ENCODE measurements at places on chromosomes 4 and X.

DNA sequence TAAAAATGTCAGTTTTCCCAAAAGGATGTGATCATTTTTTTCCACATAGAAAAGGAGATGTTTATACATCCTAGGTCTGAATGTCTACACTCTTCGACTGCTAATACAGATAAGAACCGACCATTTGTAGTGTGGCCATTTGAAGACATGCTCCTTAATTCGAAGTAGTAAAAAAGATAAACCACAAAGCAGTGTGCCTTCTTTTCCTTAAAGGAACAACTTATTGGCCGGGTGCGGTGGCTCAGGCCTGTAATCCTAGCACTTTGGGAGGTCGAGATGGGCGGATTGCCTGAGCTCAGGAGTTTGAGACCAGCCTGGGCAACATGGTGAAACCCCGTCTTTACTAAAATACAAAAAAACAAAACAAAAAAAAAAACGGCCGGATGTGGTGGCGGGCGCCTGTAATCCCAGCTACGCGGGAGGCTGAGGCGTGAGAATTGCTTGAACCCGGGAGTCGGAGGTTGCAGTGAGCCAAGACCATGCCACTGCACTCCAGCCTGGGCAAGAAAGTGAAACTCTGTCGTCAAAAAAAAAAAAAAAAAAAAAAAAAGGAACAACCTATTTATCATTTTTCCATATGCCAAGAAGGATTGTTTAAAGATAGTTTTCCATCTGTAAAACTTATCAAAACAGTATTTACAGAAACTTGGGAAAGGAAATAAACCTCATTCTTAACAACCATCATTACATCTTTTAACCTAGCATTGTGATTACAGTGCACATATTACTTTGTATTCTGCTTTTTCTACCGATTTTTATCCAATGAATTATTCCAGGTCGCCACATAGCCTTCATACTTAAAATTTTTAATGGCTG lies 2.6 kb downstream of the INTS6L start:
- no peak for DNase-seq

- no peak for DNase-seq
These were observed 224.9 kb downstream of the TEX13A start for GRCh38 chrX:104995546-104995945.

DNA sequence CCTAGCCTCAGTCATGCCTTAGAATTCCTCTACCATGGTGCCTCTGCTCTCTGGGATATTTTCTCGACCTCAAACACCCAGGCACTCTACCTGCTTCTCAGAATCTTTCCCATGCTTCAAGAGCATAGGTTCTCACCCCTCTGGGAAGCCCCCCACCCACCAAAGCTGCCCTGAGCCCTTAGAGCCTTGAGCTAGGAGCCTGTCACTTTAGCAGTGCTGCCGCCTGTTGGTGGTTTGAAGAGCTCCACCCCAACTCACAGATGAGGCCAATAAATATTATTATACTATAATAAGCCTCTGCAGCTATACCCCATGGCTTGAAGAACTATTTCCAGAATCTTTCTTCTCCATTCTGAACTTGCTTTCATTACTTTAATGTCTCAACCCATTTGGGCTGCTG lies 109.7 kb downstream of the RTL5 start:
- no peak for DNase-seq

GRCh38 chr4:54660591-54660990 lies 2.8 kb downstream of the KIT start:
- no peak for DNase-seq

DNA sequence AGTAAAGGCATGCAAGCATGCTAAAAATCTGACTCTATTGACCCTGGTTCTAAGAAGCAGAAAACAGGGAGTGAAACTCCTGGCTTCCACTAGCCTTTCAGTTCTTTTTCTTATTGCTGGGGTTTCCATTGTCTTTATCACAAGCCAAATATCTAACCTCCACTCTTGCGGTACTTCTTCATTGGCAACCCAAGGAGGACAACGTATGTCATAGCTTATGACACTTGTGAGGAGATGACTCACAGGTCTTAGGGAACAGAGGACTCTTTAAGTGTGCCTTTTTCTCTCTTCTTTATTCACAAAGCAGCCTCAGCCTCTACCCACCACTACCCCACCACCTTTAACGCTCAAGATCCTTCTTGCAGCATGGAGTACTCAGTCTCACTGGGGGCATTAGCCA lies 124.2 kb downstream of the GUCY2F start:
- DNase-seq = no peak

DNA sequence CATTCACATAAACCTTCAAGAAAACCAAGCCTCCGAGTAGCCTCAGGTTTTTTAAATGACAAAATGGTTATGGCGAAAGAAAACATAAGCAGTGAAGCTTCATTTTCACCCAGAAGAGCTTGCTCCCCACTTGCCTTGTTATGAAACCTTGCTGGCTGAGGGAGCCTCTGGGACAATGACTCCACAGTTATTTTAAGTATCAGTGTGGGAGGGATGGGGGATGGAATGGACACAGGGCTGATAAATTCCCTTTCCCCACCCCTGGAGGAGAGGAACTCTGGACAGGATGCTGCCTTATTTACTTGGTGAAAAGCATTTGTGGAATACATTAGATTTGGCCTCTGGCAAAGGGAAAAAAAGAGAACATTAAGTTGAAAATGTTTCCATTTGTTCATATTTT lies 220.7 kb upstream of the CNKSR2 start:
- no peak for DNase-seq

DNA sequence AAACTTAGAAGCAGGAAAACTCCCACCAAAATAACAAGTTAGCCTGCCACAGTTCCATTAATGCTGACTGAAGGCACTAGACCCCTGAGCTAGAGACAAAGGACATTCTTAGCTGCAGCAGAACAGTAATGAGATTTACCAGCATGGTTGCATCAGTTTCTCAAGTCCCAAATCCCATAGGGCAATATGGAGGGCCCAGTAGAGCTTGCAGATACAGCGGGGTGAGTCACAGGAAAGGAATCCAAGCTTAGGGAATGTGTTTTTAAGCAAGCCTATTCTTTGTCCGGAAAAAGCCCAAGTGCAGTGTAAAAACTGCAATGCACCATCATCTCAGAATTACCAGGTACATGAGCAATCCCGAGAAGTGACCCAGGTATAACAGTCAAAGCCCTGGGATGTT lies 51.3 kb upstream of the EXOC1L start:
- DNase-seq = no peak

- DNase-seq = no peak
These were observed 308.9 kb downstream of the ARHGAP24 start for GRCh38 chr4:85783900-85784299.

DNA sequence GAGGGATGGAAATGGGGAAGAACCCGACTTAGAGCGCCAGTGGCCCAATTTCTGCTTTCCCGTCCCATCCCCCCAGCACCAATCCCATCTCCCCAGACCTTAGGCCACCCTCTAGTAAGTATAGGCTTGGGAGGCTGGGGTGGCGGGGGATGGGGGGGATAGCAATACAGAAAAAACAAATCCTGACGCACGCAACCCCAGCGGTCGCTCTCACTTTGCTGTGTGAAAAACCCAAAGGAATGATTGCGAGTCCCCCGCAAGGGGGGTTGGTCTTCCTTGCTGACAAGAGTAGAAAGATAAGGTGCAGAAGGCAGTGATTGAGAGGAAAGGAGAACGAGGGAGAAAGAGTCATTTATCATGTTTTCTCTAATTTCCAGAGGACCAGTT lies 863 bp downstream of the CPE start:
- no peak for DNase-seq

- no peak for DNase-seq
These were observed 571.1 kb downstream of the PCDH7 start for GRCh38 chr4:31291238-31291637.

GRCh38 chr4:111689214-111689613 lies 456.0 kb upstream of the FAM241A start:
- DNase-seq = no peak

DNA sequence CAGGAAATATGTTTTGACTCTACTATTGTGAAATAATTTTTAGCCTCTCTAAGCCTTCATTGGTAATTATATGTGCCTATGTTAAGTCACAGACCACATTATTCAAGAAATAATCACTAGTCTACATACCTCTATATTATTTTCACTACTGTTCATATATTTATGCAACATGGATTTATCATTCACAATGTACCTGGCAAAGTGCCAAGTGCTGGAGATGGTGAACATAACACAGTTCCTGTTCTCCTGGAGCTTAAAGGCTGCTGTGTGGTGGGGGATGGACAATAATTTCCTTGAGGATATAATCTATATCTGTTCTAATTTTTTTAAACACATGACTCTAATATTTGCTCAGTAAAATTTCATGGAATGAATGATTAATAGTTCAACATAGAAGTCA lies 527.7 kb upstream of the CXorf51A start:
- DNase-seq = no peak

DNA sequence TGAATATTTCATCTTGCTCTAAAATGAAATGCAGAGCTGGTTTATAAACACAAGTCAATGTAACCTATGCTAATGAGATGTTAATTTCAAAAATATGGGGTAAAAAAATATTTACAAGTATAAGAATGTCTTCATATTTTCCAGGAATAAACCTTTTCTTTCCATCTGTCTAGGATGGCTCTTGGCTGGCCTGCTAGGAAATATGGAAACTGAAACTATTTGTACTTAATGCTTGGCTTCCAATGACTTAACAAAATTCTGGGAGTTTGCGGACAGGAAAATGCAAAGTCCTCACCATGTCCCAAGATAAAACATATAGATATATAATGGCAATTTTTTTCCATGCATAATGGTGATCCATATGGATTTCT lies 168.1 kb downstream of the SCFD2 start:
- no peak for DNase-seq

- DNase-seq = no peak
These were observed 9.2 kb downstream of the PLK4 start for GRCh38 chr4:127889903-127890302.

- no peak for DNase-seq
These were observed 105.9 kb upstream of the ADRA2C start for GRCh38 chr4:3660086-3660927.

DNA sequence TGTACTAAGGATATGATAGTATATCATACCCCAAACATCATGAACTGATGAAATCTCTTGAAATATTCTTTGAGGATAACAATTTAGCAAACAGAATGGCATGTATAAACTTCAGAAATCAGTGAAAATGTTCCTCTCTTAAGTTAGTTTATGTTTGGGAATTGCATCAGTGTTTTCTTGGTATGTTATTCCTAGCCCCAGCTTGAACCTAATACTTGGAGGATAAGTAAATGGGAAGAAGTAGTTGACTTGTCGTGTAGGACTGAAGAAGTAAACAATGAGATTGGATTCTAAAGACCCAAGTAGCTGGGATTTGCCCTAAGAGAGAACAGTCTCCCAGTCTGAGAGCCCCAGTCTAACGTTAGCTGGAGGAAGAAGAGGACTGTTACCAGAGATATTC lies 355.7 kb downstream of the GALNTL6 start:
- DNase-seq = no peak

DNA sequence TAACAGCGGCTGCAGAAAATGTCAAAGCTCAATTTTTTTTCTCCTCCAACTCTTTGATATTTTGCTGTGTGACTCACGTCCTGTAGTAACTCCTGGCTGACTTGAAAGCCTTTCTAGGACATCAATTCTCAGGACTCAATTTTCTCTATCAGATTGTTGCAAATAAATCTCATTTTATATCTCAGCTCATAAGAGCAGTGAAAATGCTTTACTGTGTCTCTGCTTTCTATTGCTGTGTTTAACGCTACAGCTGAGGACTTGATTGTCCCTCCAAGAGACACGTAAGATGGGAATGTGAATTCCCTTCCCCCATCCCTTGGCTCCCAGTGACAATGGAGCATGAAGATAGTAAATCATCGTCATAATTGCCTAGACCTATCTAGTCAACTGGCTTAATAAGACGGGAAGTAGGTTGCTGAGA lies 20.5 kb upstream of the CBR4 start:
- no peak for DNase-seq

GRCh38 chrX:30570505-30570904 lies 7.1 kb downstream of the TASL start:
- DNase-seq = no peak

GRCh38 chr4:54669831-54670230 lies 12.1 kb downstream of the KIT start:
- no peak for DNase-seq

- no peak for DNase-seq
These were observed 71.7 kb downstream of the CPZ start for GRCh38 chr4:8664031-8664805.

DNA sequence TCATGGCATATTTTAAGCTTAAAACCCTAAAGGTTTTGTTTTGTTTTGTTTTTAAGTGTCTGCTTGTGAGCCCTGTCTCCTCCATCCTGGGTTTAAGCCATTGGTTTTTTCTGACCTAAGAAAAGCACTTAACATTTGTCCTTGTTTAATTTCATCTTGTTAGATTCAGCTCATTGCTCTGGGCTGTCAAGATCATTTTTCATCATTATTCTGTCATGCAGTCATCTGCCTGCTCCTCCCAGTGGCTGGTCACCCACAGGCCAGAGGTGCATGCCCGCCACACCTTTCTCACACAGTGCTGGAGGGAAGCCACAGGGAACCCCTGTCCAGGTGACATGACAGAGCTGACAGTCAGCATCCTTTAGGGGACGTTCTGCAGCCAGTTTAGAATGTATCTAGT lies 11.7 kb upstream of the REELD1 start:
- no peak for DNase-seq

DNA sequence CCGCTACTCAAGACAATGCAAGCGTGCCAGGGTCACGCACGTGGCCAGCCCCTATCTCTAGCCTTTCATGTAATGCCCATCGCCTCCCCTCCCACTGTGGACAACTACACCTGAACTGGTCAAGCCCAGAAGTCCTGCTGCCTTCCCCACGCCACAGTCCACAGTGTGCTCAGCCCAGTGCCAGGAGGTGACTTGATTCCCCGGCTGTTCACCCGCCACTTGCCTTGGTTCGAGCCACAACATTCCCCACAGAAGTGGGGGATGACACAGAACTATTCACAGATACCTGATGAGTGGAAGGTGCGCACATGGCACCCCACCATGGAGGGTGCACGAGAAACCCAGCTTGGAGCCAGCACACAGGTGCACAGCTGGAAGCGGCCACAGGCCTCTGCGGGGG lies 6.8 kb downstream of the ARHGAP4 start:
- no peak for DNase-seq

Data from PC-9 (cell line).